DMS 273 treated with DMSO at 0.1 percent for 48 hours (cell line): ENCODE measurements at places on chromosomes 2 and 18.

- DNase-seq = no peak
Measured at GRCh38 chr2:38722271-38723061, 28.7 kb downstream of the SRSF7 start.

DNA sequence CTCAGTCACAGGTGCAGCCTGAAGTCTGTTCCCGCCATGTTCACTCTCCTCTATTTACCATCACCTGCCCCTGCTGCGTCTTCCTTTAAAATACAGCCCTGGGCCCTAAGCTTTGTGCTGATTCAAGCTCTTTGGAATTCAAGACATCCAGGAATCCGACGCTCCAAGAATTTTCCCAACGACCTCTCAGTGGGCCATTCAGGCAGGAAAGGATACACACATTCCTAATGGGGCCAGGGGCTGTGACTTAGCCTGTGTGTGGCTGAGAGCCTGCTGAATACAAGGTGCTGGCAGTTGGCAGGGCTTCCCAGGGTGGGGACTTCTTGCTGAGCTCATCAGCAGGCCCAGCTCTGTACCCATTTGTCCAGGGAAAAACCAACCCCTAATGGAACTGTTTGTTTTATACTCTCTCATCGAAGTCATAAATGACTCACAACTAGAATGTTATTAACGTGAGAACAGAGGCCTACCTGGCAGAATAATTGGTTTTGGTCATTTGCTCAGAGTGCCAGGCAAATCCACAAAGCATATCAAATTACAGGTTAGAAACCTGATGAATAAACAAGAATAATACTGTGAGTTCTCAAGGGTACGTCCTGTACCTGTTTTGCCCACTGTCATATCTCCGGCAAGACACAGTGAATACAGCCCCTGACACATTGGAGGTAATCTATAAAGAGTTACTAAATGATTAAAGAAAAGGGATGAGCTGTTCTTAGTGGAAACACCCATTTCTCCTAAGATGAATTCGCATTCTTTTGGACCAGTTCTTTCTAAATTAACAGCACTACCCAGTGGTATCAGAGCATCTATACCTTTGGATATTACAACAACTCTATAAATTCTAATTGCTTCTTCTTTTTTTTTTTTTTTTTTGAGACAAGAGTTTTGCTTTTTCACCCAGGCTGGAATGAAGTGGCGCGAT, 12.6 kb upstream of the KCMF1 start:
- no peak for DNase-seq

DNA sequence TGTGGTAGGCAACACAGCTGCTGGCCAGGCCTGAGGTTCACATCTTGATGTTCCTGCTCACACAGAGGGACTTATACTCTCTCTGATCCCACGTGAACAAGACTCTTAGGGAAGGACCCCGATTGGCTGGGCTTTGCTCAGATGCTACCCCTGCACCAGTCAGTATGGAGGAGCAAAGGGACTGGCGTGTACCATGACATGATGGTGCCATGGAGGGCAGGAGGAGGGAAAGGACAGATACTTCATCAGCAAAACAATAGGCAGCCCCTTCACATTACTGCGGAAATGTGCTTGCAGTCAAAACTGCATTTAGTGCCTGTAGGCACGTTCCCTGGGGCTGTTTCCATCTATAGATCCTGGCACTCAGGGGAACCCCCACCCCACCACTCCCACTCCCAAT, 42.7 kb downstream of the ZFP36L2 start:
- DNase-seq = no peak

- DNase-seq = no peak
Measured at GRCh38 chr2:145015561-145015960, 495.6 kb upstream of the ZEB2 start.

DNA sequence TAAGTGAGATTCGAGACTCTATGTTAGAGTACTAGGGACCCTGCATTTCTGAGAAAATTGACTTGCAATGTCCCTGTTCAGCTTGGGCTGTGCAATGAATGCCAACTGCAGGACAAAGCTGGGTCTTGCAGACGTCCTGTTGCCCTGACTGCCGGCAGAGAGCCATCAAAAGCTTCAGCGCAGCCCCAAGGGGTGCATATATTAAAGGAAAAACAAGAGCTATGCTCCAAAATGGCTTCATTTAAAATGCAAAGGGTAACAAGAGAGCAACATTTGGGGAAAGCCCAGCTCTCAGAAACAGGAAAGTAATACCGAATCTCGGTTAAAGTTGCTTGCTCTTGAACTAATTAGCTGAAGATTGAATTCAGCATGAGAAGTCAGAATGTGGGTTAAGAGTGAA, 110.9 kb upstream of the PNPT1 start:
- peak; percentile 40 for DNase-seq

DNA sequence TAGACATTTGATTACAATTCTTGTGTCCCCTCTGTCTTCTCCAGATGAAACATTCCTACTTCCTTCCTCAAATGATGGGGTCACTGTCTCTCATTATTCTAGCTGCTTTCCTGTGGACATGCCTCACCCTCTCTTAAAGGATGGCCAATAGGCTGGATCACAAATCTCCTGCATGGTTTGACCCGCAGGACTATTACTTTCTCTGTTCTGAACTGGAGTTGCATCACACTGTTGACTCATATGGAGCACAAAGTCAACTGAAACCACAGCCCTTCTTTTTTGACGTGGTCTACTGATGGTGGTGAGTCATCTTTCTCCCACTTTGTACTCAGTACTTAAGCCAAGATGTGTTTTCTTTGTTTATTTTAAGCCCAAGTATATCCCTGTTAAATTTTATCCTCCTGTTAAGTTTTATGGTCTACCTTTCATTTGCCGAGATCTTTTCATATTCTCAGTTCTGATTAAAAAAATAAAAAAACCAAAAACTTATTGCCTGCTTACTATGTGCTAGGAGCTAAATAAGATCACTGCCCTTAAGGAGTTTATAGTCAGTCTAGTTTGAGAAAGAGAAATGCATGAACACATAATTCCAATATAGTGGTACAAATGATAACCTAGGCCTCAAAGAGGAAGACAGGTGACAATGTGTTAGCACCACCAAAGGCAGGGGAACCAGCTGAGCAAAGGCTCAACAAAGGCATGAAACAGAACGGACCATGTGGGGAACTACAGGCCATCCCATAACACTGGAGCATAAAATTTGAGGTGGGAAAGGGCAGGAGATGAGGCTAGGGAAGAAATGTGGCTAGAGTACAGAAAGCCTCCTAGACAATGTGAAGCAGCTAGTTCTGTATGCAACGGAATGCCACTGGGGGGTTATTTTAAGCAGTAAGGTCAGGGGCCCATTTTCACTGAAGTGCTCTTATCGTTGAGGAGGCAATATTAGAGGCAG, 67.6 kb upstream of the ZFP36L2 start:
- DNase-seq = no peak

GRCh38 chr2:85087541-85087940, 45.7 kb upstream of the TCF7L1 start:
- no peak for DNase-seq

- DNase-seq = no peak
Measured at GRCh38 chr2:102399499-102400141, 23.3 kb upstream of the IL18RAP start.

DNA sequence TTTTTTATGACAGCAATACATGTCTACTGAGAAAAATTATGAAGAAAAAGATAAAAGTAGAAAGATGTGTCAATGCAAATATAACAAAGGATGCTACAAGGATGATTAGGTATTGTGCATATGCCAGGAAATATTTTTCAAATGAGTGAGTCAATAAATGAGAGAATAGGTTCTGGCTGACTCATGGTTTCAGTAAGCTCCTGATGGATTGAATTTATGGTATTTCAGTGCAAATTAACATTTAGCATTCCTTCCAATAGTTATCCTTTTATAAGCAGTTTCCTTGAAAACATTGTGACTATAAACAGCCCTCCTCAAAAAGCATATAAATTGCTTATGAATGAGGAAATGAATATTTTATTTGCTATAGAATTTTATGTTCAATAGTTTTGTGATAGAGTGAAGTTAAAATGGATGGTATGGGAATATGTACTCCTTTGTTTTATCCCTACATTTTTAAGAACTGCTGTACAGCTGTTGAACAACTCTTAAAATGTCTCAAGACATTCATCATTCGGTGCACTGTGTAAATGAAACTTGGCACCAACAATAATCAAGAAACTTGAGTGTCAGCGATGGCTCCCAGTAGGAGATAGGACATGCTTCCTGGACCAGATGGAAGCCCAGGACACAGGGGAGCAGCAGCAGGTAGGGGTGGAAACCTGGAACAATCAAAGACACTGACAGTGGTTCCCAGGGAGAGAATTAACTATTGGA, 144.7 kb downstream of the PMAIP1 start:
- DNase-seq = no peak

GRCh38 chr2:107376909-107377308, 449.8 kb upstream of the RGPD4 start:
- DNase-seq = no peak

DNA sequence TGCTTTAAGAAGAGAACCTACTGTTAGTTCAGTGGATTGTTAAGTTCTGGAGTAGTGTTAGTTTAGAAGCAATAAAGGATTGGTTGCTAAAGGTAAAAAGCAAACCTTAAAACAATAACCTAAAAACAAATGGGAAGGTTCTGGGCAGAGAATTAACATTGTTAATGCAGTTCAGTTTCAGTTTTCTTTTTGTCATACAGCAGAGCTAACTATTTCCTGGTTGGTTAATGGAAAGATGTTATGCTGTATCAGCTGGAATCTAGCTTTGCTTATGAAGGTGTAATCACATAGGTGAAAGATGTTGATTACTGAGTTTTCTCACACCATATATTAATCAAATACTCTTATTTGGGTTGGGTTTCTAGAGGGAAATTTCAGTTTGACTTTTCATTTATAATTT, 23.8 kb downstream of the SMAD4 start:
- no peak for DNase-seq

DNA sequence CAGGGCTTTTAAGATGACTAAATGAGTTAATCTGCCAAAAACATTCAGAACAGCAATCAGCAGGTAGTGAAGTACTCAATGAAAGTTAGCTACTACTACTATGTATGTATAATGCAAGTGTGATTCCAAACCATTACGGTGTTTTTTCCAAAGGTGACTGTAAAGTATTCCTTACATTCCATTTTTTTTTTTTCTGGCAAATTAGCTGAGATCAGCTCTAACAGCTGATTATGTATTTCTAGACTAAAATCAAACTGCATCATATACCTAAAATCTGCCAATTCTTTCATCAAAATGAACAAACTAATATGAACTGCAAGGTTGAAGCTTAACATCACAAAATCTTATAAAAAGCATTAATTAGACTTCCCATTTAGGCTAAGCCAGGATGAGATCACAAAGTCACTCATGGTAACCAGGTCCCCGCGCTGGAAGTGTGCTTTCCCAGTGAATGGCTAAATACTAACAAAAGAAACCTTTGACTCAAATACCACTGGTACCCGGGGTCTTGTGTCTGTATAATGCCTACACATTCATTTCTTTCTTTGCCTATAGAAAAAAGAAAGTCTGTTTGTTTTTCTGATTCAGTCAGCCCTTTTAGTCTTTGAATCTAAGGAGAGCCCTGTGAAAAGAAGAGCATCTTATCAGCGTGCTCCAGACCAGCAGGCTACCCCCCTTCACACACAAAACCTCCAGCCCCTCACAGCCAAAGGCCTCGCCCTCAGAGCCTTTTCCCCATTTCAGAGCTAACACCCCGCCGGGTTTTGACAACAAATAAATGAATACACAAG, 88.3 kb downstream of the RBMS1 start:
- no peak for DNase-seq

GRCh38 chr2:177796654-177797415, 275.7 kb downstream of the PDE11A start:
- DNase-seq = no peak

DNA sequence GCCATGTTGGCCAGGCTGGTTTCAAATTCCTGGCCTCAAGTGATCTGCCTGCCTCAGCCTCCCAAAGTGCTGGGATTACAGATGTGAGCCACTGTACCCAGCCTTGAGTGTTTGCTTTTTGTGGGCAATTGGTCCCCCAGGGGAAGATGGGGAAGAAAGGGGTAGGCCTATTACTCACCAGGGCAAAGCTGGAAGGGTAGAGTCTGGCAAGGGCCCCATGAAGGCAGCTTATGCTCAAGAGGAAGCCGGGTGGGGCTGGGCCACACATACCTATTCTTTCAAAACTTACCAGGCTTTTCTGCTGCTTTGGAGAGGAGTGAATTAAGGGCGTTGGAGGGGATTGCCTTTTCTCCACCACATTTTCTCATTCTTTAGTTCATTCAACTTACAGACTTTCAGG, 24.5 kb upstream of the CD28 start:
- no peak for DNase-seq

- no peak for DNase-seq
Measured at GRCh38 chr2:11891028-11891427, 144.6 kb downstream of the LPIN1 start.

- DNase-seq = no peak
Measured at GRCh38 chr2:189049709-189050164, 75.6 kb downstream of the COL3A1 start.

- DNase-seq = no peak
Measured at GRCh38 chr2:130389783-130390182, 33.9 kb downstream of the PTPN18 start.

DNA sequence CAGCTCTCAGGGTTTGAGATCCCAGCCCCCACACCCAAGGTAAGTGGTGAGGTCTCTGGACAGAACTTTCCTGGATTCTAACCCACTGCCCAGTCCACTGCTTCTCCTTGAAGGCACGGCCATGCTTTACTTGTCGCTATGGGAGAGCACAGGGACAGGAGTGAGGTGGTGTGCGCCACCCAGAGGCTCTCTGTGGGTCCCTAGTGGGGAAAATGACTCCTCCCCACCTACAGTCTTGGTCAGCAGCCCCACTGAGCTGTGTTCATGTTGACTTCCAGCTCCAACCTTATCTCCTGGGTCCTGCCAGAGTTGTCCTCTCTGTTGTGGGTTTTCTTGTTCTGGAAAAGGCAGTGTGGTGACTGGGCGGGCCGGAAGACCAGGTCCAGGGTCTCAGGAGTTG, 11.1 kb downstream of the TET3 start:
- DNase-seq = no peak

GRCh38 chr2:168424112-168424951, 31.7 kb upstream of the CERS6 start:
- DNase-seq = no peak

GRCh38 chr2:114192362-114192761, 250.1 kb upstream of the DPP10 start:
- DNase-seq = no peak

- no peak for DNase-seq
Measured at GRCh38 chr2:175175896-175176295, 5.6 kb downstream of the ATP5MC3 start.

- DNase-seq = no peak
Measured at GRCh38 chr2:238139196-238140039, 950 bp downstream of the KLHL30 start.

GRCh38 chr2:75896779-75897366, 186.2 kb upstream of the GCFC2 start:
- DNase-seq = no peak

GRCh38 chr2:109091526-109091925, 37.5 kb upstream of the SH3RF3 start:
- no peak for DNase-seq

- no peak for DNase-seq
Measured at GRCh38 chr18:5543773-5544389, at the start of gene EPB41L3. Gene EPB41L3 (minus strand): TSS chr18:5543997. CDS start chr18:5489183, 54,814 bp downstream.

DNA sequence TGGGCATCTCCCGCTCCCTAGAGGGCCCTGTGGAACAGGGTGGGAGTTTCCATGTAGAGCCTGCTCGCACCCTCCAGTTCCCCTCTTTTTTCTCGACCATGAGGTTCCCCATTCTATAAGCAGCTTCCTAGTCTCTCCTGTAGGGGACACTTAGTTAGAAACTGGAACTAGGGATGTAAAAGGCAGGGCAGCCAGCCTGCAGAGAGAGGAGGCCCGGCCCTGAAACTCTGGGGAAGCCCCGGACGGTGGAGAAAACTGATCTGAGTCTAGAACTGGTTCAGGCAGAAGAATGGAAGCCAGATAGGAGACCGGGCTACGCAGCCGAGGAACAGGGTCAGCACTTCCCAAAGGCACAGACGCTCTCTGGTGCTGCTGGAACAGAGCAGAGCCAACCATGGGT, 51.6 kb upstream of the ATG16L1 start:
- DNase-seq = no peak
